ENCODE measurements at places on chromosomes 11 and 22.

DNA sequence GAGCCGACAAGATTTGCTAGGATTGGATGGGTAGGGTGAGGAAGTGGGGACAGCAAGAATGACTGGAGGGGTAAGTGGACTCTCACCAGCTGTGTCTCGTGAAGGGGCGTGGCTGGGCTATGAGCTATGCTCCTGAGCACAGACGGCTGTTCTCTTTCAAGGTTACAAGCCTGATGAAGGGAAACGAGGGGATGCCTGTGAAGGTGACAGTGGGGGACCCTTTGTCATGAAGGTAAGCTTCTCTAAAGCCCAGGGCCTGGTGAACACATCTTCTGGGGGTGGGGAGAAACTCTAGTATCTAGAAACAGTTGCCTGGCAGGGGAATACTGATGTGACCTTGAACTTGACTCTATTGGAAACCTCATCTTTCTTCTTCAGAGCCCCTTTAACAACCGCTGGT lies 19.9 kb downstream of the F2 start:
- no peak for DNase-seq

GRCh38 chr11:122007601-122008071 lies 108.4 kb downstream of the BLID start:
- DNase-seq: no peak

GRCh38 chr22:45963821-45964220 lies 13.1 kb downstream of the WNT7B start:
- DNase-seq: no peak

DNA sequence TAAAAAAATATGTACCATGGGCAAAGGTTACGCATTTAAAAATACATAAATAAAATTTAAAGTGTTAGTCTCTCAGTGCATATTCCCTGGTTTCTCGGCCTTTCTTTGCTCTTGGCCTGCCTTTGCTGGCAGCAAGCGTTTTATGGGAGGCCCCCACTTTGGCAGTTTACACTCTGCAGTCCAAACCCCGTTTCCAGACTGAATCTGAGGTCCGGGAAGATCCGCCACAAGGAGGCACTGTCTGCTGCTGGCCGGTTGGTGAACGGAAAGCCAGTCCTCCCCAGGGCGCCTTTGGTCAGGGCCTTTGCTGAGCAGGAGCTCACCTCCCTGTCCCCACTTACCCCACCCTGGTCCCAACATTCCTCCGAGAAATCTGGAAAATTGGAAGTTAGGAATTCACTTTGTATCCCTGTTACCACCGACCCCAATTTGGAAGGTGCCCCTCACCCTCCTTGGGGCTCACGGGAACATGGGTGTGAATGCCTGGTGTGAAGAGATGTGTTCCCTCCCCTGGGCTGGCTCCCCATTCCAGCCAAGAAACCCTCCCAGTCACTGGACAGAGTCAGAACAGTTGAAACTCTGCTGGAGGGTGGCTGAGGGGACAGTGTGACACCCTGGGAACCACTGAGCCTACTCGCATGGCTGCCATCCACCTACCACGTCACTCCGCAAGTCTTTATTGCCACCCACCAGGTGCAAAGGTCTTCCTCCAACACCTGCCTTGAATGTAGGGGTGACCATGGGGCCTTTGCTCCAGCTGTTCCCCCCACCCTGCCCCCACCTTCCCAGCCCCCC lies 9.4 kb upstream of the SF1 start:
- DNase-seq: no peak

GRCh38 chr22:50326225-50326955 lies 422 bp downstream of the DENND6B start:
- no peak for DNase-seq

- no peak for DNase-seq
Observed at GRCh38 chr11:16418428-16419097, 62.2 kb upstream of the SOX6 start.

DNA sequence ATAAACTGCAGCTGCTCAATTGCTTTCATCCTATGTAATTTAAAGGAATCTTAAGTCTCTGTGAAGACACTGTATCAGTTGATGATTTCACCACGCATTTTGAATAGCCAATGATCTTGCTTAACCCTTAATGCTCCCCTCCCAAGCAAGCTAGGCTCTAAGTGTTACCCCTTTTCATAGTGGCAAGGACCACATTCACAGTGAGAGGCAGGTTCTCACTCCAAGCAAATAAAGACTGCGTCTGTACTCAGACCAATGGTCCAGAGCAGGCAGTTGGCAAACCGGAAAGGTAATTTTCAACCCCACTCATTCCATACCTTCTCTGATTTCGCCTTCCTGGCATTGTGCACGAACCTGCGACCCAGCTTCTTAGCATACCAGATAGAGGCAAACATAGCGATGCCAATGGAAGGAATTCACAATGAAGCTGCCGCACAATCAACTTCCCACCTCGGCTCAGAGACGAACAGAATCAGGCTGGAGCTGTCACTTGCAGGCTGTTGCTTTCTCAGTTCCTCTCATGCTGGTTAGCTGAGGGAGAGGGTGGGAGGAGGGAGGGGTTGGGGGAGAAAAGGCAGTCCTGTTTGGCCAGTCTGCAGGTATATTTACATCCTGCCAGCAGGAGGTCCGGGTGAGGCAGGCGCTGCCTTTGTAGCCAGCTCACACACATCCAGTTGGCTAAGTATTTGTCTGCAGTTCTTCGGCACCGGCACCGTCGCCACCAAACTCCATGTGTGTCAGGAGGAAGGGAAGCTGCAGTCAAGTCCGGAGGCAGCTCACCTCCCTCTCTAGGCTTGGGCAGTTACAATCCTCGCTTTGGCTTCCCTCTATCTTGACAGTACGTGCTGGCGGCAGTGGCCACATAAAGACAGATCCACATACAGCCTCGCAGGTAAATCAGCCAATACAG lies 1151.2 kb upstream of the CCDC90B start:
- no peak for DNase-seq

DNA sequence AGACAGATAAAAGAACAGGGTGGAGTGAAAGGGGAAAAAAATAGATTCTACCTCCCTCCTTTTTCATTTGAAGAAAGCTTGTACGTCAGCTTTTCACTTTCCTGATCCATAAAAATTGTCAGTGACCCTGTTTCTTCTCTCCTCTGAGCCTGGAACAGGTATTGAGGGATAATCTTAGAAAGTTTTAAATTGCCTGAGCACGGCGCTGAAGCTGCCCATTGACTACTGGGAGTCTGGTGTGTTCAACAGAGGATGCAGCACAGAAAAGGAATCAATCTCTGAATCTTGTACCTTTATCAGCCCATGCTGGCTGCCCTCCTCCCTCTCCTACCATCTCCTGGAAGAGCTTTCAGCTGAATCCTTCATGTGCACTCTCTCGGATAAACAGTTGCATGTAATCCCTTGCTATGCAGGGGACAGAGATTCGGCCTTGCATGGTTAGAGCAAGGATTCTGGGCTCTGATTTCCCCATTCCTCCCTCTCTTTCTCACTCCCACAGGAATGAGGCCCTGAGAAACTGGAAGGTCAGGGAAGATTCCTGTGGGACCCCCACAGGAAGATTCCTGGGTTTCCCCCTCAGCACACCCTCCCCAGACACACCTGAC lies 162.4 kb upstream of the SYN3 start:
- no peak for DNase-seq

DNA sequence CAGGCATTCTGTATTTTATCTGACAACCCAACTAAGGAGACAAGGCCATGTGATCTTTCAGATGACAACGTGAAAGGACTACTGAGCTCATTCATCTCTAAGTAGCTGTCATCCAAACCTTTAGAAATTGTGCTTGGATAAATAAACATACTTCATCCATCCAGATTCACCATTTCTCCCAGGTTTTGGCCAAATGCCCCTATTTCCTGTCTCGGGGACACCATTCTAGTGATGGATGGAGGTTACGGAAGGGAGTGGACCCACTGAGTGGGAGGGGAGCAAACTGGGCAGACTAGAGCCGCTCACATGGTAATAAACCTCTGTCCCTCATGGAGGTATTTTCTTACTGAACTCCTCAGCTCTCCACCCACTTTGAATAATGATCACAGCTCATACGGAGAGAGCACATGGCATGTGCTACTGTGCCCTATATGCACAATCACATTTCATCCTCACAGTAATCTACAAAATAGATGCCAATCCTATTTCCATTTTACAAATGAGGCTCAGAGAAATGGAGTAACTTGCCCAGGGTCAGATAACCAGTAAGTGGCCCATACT lies 114.4 kb downstream of the SLC1A2 start:
- DNase-seq: no peak

- DNase-seq: no peak
Observed at GRCh38 chr11:16788141-16789062, 50.0 kb downstream of the C11orf58 start.

- DNase-seq: peak; percentile 78
Observed at GRCh38 chr11:17314232-17314547, 37.4 kb upstream of the NCR3LG1 start.

DNA sequence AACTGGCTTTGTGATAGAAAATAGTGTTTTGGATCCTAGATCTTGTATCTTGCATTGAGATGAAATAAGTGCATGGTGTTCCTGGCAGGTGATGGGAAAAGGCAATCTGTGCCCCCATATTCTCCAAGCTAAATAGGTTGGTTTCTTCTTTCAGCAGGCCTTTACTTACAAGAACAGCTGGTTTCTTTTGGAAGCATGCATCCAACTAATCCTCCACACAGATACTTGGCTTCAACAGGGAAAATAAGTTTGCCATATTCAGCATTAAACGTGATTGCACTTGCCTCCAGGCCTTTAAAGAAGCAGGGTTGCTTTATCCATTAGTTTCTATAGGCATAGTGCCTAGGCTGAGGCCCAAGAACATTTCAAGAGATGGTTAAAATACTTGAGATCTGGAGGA lies 59.9 kb downstream of the APIP start:
- no peak for DNase-seq

All from amniotic stem cell (primary cell).